Small intestine (tissue), 16 donors: ENCODE measurements at places on chromosomes 3 and 15. TPM values are rescaled to one million over a fixed set of nuclear protein-coding genes. Genes with fewer than 3 reads are reported as not detected.

- no peak for DNase-seq
- H3K4me1 ChIP-seq, result no peaks in the 10 kb centered on the region
Observed at GRCh38 chr3:59508273-59508672, 458.4 kb upstream of the CFAP20DC start.

- no peak overlapping the region for H3K4me3 ChIP-seq
- no peak for DNase-seq
- H3K27ac ChIP-seq, result no peak overlapping the region
- H3K4me1 ChIP-seq, result no peaks in the 10 kb centered on the region
- no peaks in the 10 kb centered on the region for H3K36me3 ChIP-seq
Observed at GRCh38 chr3:118480101-118480860, 554.4 kb downstream of the IGSF11 start.

DNA sequence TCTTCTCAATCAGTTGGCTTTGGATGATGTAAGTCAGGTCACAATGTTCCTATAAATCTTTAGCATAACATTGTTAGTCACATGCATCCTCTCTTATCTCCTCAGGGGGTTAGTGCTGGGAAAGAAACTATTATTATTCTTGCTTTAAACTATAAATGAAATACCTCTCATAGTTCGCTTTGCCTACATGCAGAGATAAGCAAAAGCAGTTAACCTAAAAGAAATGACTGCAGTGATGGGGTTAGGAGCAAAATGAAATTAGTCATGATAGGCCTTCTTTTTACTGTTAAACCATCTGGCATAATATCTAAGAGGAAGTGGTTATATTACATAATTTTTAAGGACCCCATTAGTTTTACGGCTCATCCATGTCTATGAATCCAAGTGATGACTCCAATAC, 91.7 kb upstream of the IGSF10 start:
- no peak for DNase-seq
- no peaks in the 10 kb centered on the region for H3K4me1 ChIP-seq
- H3K4me3 ChIP-seq, result no peak overlapping the region
- no peaks in the 10 kb centered on the region for H3K27me3 ChIP-seq
- no peaks in the 10 kb centered on the region for H3K36me3 ChIP-seq
- no peak overlapping the region for H3K27ac ChIP-seq

DNA sequence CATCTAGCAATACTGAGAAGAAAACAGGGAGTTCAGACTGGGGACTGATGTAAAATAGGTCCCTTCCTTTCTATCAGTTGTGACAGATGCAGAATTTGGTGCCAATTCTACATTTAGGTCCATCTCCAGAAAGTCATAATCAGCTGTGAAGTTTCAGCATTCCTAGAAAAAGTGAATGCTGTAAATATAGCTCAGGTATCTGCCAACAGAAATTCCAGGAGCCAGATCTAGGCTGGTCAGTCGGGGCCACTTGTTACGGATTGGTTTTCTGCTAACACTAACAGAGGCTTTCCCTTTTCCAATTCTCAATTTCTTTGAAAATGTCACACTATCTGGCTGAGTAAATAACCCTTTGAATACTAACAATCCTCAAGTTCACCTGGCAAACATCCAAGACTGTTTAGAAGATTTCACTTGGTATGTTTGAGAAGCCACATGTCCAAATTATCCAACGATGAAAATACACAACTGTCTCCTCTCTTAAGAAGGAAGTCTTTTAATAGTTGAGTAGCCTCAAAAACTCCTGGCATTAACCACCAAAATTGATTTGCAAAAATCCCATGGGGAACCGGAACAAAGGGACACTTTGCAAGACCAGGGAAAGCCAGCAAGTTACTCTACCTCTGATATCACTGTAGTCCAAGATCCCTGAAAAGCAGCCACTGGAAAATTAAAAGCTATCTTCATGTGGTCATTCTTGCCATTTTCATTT, 222.3 kb downstream of the ZMAT3 start:
- H3K27me3 ChIP-seq, result no peaks in the 10 kb centered on the region
- no peak for DNase-seq
- H3K36me3 ChIP-seq, result no peaks in the 10 kb centered on the region
- H3K4me1 ChIP-seq, result no peaks in the 10 kb centered on the region
- no peak overlapping the region for H3K4me3 ChIP-seq

DNA sequence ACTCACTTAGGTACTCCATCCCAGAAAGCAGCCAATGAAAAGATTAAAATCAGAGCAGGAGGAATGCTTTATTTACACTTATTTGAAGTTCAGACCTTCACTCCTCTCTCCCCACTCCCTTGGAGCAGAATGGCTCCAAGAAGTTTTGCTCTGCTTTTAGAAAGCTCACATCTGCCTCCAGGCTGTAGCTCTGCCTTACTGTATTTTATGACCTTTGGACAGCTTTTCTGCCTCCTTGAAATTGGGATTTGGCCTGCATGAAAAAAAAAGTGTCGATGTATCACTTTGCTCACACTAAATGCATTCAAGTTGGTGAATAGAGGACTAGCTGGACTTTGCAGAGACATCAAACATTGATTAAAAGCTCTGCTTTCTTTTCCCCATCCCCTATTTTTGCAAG, 95.3 kb downstream of the SLC9A9 start:
- no peaks in the 10 kb centered on the region for H3K4me1 ChIP-seq
- no peak overlapping the region for H3K27ac ChIP-seq
- no peak overlapping the region for H3K4me3 ChIP-seq
- H3K36me3 ChIP-seq, result no peaks in the 10 kb centered on the region

GRCh38 chr3:195203606-195204005, 67.4 kb downstream of the XXYLT1 start:
- no peaks in the 10 kb centered on the region for H3K36me3 ChIP-seq
- H3K4me3 ChIP-seq, result no peak overlapping the region
- no peaks in the 10 kb centered on the region for H3K4me1 ChIP-seq
- DNase-seq, result no peak
- no peaks in the 10 kb centered on the region for H3K27me3 ChIP-seq
- H3K27ac ChIP-seq, result no peak overlapping the region

FSTL1 gene
- polyA plus RNA-seq, result 2.7 TPM

MESP2 gene
- 0.34 TPM for polyA plus RNA-seq

LRRIQ4 gene
- polyA plus RNA-seq, result not detected

GRCh38 chr3:4721511-4721911, 228.4 kb downstream of the ITPR1 start:
- no peak overlapping the region for H3K4me3 ChIP-seq
- H3K36me3 ChIP-seq, result no peaks in the 10 kb centered on the region
- no peaks in the 10 kb centered on the region for H3K27me3 ChIP-seq
- peaks cover 16% of the 10 kb centered on the region for H3K4me1 ChIP-seq
- no peak overlapping the region for H3K27ac ChIP-seq
- DNase-seq, result no peak

DNA sequence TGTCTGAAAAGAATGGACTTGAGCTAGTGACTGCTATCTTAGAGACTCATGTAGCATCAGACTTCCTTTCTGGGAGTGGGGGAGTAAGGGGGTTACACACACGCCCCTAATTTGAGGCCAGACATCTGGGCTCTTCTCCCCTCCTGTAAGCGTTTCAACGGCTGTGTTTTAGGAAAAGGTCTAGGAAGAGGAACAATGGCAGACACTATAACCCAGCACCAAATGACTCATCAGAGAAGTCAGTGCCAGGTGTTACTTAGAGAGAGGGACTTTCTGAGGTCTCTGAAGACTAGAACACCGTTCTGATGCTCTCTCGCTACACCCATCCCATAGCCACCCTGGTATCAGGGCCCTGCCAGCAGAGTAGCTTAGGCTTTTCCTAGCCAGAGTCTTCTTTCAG, 65.5 kb downstream of the SSUH2 start:
- no peak for DNase-seq
- no peak overlapping the region for H3K27ac ChIP-seq

- no peak overlapping the region for H3K27ac ChIP-seq
- no peak overlapping the region for H3K4me3 ChIP-seq
- DNase-seq, result no peak
- H3K4me1 ChIP-seq, result no peaks in the 10 kb centered on the region
- no peaks in the 10 kb centered on the region for H3K36me3 ChIP-seq
Observed at GRCh38 chr3:61080737-61081445, 170.4 kb downstream of the FHIT start.

GRCh38 chr3:157199841-157200240, 39.9 kb upstream of the CCNL1 start:
- no peak for DNase-seq
- no peak overlapping the region for H3K27ac ChIP-seq
- H3K4me3 ChIP-seq, result no peak overlapping the region
- H3K36me3 ChIP-seq, result no peaks in the 10 kb centered on the region
- H3K4me1 ChIP-seq, result no peaks in the 10 kb centered on the region
- no peaks in the 10 kb centered on the region for H3K27me3 ChIP-seq

- no peaks in the 10 kb centered on the region for H3K4me1 ChIP-seq
- no peak overlapping the region for H3K27ac ChIP-seq
Observed at GRCh38 chr3:160398820-160399124, 253 bp downstream of the IFT80 start.

CADPS gene
- polyA plus RNA-seq, result 4.7 TPM

GRCh38 chr3:181006541-181006940, 17.0 kb upstream of the DNAJC19 start:
- H3K27me3 ChIP-seq, result no peaks in the 10 kb centered on the region
- no peaks in the 10 kb centered on the region for H3K4me1 ChIP-seq
- no peak for DNase-seq
- no peaks in the 10 kb centered on the region for H3K36me3 ChIP-seq

- DNase-seq, result no peak
- no peaks in the 10 kb centered on the region for H3K27me3 ChIP-seq
- H3K27ac ChIP-seq, result no peak overlapping the region
- H3K4me3 ChIP-seq, result no peak overlapping the region
- H3K36me3 ChIP-seq, result no peaks in the 10 kb centered on the region
- no peaks in the 10 kb centered on the region for H3K4me1 ChIP-seq
Observed at GRCh38 chr3:20573175-20573574, 387.2 kb upstream of the SGO1 start.

CPN2 gene
- not detected for polyA plus RNA-seq

GRCh38 chr3:66553441-66554113, 52.8 kb upstream of the LRIG1 start:
- no peaks in the 10 kb centered on the region for H3K27me3 ChIP-seq
- H3K27ac ChIP-seq, result no peak overlapping the region
- H3K36me3 ChIP-seq, result no peaks in the 10 kb centered on the region
- no peak for DNase-seq
- no peaks in the 10 kb centered on the region for H3K4me1 ChIP-seq

DNA sequence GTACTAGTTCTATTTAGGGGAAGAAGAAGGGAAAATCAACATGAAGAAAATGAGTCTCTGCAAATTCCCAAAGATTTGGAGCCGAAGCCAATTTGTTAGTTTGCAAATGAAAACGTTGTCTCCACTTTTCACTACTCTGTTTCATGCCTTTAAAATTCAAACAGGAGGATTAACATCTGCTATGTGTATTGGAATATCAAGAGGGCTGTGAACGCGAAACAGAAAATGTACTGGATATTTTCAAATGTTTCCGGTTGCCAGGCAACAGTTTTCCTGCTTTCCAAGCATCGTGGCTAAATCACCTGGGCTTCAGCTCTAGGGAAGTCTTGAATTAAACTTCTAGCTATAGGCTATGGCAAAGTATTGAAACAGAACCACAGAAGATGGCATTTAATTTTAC, 172.8 kb downstream of the KCNMB2 start:
- DNase-seq, result no peak
- no peaks in the 10 kb centered on the region for H3K27me3 ChIP-seq
- no peak overlapping the region for H3K4me3 ChIP-seq
- H3K36me3 ChIP-seq, result no peaks in the 10 kb centered on the region

DNA sequence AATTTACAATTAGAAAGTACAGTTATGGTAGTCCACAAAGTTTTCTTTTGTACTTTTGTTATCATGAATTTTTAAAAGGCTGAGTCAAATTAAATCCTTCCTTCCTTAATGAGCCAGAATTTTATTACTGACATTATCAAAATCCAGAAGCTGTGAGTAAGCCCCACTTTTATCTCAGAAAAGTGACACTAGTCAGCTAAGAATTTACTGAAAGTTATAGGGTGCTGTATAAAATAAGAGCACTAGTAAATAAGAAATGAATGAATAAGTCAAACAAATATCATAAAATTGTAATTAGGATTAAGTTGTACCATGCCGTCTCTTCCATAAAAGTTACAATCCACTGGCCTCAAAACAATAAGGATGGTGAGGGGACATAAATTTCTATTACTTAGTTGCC, 15.3 kb downstream of the PLOD2 start:
- DNase-seq, result no peak
- H3K4me1 ChIP-seq, result peaks cover 21% of the 10 kb centered on the region
- H3K36me3 ChIP-seq, result no peaks in the 10 kb centered on the region
- H3K4me3 ChIP-seq, result no peak overlapping the region
- no peaks in the 10 kb centered on the region for H3K27me3 ChIP-seq

ASB14 gene
- polyA plus RNA-seq, result 0.74 TPM

ANKRD63 gene
- 0.16 TPM for polyA plus RNA-seq

- H3K4me3 ChIP-seq, result no peak overlapping the region
- H3K4me1 ChIP-seq, result no peaks in the 10 kb centered on the region
- no peaks in the 10 kb centered on the region for H3K36me3 ChIP-seq
- no peak for DNase-seq
Observed at GRCh38 chr3:27800261-27800660, 78.1 kb upstream of the EOMES start.

GRCh38 chr15:90959028-90959595, 4.4 kb downstream of the RCCD1 start:
- H3K4me3 ChIP-seq, result no peak overlapping the region
- no peak overlapping the region for H3K27ac ChIP-seq
- peaks cover 3% of the 10 kb centered on the region for H3K4me1 ChIP-seq
- DNase-seq, result no peak
- peaks cover 37% of the 10 kb centered on the region for H3K36me3 ChIP-seq

DNA sequence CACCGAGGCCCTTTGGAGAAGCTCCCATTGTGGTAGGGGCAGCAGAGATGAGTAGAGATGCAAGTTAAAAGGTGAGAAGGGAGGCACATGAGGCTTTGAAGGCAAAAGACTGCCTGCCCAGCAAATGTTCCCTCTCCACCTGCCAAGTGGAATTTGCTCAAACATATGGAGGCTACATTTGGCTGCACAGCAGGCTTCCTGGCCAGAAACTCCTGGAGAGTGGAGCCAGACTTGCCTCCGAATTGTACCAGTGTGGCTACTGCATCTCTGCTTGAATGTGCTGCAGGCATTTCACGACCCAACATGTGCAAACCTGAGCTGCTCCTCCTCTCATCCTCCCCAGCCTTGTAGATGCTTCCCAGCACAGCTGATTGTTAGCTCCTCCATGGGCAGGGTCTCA, 229.2 kb downstream of the ZNF621 start:
- no peak overlapping the region for H3K4me3 ChIP-seq
- H3K27ac ChIP-seq, result no peak overlapping the region
- H3K27me3 ChIP-seq, result no peaks in the 10 kb centered on the region

DNA sequence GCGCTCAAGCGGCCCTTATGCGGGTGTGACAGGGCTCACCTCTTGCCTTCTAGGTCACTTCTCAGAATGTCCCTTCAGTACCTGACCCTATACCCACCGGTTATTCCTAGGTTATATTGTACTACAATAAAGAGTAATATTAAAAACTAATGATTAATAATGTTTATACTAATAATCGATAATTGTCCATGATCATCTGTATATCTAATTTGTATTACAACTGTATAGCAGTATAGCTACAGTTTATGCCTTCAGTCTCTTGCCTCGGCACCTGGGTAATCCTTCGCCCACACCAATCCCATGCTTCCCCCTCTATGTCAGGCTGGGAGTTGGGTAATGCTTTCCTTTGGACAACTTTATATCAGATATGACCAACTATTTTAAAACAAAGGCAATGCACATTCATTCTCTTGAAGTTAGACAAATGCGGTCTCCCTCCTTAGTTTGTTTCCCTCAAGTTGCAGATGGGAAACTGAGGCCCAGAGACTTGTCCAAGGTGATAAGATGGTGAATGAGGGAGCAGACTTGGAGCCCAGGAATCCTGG, 3.4 kb downstream of the FAH start:
- peaks cover 35% of the 10 kb centered on the region for H3K36me3 ChIP-seq
- no peak for DNase-seq
- peaks cover 41% of the 10 kb centered on the region for H3K4me1 ChIP-seq
- no peak overlapping the region for H3K4me3 ChIP-seq
